ENCODE measurements at places on chromosomes 6 and 20.

DNA sequence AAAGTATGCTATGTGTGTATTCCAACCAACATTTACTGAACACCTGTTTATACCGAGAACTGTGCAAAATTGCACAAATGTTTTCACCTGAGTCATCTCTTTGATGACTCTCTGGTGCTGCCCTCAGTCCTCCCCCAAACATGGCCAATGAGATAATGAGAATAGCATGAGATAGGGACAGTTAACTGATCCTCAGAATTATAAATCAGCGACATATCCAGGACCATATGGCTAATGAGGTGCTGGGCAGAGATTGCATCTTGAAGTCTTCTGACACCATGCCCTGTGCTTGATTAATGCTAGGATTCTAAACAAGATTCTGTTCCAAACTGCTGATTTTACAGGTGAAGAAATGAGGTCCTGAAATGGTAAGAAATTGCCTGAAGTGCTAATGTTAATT, 13.0 kb downstream of the CLVS2 start:
- no peak for DNase-seq

GRCh38 chr6:144008120-144008811, at the start of gene PLAGL1:
Gene PLAGL1 (minus strand): TSS chr6:144008259. CDS start chr6:143948136, 60,123 bp downstream.
- peak; percentile 26 for DNase-seq

- DNase-seq, result no peak
Observed at GRCh38 chr20:24589815-24590177, 120.4 kb downstream of the SYNDIG1 start.

GRCh38 chr6:3782876-3783832, 31.6 kb upstream of the PXDC1 start:
- no peak for DNase-seq

DNA sequence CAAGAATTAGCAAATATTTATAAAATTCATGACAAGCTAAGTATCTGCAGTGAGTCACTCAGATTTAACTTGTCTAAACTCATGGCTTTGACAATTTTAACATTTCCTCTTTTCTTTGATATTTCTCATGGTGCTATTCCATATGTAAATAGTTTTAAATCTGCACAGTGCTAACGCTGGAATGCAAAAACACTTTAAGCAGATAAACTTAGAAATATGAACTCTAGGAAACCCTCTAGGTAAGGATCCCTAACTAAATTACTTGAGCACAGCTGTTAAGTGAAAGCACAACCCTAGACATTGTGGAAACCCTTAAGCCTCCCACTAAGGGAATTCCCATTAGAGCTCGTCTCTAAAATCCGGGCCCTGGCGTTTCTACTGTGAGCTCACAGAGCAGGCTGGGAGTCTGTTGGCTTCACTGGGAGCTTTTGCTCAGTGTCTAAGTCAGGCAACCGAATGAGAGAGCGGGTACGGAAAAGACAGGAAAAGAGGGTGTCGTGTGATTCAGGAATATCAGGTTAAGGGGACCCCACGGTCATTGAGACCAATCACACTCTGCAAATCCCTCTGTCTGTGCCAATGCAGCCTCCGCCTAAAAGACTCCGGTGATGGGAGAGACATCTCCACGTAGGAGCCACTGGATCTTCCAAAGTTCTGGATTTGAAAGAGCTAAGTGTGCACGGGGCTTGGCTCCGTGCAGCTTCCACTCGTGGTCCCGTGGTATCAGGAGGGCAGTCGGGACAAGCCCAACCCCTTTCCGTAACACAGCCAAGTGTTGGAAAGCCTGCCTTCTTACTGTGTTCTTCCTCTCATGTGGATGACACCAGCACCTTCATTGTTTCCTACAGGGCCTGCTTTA, 112.3 kb upstream of the RPS6KA2 start:
- DNase-seq, result no peak

GRCh38 chr6:142321451-142321850, 19.6 kb downstream of the ADGRG6 start:
- no peak for DNase-seq

DNA sequence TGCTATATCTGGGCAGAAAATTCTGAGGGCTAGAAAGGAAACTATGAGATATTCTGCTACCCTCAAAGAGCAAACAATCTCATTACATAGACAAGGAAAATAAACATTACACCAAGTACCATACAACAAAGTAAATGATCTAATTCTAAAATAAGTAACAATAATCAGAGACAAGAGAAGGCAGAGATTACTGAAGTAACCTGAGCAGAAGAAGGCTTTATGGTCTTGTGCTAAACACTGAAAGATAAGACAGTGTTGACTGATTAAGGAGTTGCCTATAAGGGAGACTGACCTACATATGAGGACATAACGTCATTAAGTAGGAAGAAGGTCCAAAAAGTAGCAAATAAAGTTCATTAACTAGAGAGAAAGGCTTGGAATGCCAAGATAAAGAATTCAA, 134.2 kb downstream of the MTFR2 start:
- no peak for DNase-seq

- no peak for DNase-seq
Observed at GRCh38 chr6:75931011-75931680, 141.3 kb downstream of the IMPG1 start.

DNA sequence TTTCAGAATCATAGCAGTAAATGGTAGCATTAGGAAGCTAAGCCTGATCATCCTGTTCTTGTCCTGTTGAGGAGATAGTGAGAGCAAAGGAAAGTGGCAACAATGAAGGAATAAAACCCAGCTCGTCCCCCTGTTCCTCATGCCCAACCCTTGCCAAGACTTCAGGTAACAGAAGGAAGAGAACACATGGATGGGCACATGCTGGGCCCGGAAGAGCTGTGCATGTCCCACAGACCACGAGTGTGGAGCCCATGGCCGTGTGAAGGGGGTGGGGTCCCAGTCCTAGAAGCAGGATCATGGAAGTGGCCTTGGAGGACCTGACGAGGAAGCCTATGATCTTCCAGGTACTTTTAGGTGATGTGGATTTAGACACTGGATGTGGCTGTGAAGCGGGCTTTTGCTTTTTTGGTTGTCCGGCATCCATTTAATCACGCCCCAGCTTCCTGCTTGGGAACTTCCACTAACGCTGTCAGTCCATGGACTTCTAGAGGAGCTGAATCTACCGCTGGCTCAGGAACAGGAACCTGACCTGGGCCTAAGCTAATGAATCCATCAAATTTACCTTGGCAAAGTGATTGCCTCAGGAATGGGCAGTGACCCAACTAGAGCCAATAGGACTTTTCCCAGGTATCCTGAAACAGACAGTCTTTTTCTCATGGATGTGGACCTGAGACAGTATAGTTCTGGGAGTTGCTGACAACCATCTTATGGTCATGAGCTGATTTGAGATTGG, 79.3 kb upstream of the ARMC2 start:
- DNase-seq, result no peak

GRCh38 chr6:136491754-136492153, 58.5 kb downstream of the MAP7 start:
- DNase-seq, result no peak

- DNase-seq, result peak; percentile 96
Observed at GRCh38 chr20:2137552-2138201, 36.0 kb downstream of the STK35 start.

GRCh38 chr6:107114213-107114925, 946 bp downstream of the BEND3 start:
- no peak for DNase-seq

DNA sequence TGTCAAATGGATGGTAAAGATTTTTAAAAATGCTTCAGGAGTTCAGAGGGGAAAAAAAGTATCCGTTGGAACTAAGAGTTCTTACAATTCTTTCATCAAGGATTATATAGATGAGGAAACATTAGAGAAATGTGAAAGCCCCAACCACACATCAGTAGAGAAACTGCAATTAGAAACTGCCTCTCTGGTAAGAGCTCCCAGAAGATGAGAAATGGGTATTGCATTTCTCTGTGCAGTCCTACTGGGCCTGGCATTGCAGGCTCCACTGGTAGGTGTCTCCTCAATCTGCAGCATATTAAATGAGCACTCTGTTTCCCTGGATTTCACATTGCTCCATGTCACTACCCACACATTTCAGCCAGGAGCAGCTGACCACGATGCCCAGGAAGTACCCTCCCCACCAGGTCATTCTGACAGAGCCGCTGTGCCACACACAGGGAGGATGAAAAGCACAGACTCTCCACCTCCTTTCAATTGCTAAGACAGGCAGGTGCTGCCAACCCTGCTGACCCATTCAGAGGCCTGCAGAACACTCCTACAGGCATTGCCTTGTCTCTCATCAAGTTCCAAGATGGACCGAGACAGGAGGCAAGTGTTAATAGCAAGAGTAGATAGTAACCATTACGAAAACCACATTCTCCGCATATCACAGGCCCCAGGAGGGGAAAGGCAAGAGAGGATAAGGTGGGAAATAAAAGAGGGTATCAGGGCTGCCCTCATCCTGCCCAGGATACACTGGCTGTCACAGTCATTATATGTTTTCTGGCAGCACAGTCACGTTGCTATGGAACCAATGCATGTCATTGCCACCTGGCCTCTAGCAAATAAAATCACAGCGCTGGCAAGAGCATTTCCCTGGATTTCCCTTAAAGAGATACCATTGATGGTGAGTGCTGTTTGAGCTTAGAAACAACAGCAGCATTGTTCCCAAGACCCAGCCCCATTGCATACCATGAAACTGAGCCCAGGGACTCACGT, 241.7 kb downstream of the ATXN1 start:
- no peak for DNase-seq

DNA sequence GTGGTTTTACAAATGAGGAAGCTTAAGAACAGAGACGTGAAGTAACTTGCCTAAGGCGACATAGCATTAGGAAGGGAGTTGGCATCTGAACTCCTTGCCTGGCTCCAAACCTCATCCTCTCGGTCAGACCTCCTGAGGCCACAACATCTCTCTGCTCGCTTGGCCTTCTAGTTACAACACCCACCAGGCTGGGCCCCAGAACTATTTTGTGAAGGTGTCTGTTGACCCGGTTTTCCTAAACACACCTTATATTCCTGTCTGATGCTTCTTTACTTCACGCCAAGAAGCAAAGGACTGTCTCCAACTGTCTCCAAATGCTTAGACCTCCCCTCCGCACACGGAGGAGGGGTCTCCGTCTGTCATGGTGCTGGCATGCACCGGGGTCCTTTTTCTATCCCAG, 326.6 kb downstream of the THBS2 start:
- no peak for DNase-seq

DNA sequence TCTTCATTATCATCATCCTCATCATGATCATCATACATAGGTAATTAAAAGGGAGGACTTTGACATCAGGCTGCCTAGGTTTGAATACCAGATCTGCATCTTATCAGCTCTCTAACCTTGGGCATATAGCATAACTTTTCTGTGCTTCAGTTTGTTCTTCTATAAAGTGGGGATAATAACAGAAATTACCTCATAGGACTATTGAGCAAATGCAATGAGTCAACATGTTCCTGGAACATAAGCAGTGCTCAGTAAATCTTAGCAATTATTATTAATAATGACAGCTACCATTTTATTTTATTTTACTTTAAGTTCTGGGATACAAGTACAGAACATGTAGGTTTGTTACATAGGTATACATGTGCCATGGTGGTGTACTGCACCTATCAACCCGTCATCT, 7.2 kb downstream of the C20orf202 start:
- DNase-seq, result no peak

DNA sequence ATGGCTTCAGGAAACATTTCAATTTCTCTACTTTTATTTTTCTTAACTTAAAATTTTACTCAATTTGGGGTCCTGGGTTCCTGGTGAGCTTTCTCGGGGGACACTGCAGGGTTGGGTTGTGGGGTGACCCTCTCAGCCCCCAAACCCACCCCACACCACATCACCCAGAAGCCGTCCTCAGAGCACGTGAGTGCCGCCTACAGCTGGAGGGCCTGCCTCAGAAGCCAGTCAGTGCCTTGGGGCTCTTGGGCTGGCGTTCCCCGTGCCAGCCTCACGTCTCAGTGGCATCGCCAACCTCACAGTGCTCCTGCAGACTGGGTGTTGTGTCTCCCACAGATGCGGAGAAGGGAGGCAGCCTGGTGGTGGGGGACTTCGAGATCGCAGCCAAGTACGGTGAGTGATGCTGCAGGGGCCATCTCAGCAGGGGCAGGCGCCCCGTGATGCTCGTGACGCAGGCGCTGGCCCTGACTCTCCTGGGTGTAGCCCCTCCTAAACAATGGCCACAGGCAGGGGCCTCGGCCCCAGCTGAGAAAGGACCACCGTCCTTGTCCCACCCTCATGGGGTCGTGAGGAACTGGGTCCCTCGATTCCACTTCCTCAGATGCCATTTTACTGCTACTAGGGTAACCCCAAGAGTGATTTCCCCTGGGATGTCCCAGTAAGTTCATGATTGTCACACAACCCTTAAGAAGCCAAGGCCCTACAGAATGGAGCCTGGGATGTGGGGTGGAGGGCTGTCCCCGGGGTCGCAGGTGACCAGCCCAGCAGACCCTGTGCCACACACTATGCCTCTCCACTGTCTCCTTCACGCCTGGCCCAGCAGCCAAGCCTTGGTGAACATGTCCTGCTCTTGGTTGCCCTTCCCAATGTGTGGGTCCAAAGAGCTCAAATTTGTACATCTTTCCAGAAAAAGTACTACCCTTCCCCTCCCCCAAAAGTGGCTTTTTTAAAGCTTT, 23.8 kb upstream of the PYGB start:
- no peak for DNase-seq

DNA sequence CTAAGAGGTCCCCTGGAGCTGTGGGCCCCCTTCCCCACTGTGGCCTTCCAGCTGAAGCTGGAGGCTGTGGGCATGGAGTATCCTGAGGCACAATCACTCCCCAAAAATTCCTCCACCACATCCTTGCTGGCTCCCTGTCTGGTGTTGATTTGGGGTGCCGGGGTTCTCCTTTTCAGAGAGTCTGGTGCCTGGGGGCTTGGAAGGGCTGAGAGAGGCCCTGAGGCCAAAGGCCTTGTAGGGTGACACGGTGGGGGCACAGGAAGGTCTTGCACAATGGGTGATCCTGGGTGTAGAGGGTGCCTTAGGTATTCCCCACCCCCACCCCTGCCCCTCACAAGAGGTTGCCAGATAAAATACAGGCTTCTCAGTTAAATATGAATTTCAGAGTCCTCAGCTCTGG, 33.2 kb upstream of the VEGFA start:
- no peak for DNase-seq

DNA sequence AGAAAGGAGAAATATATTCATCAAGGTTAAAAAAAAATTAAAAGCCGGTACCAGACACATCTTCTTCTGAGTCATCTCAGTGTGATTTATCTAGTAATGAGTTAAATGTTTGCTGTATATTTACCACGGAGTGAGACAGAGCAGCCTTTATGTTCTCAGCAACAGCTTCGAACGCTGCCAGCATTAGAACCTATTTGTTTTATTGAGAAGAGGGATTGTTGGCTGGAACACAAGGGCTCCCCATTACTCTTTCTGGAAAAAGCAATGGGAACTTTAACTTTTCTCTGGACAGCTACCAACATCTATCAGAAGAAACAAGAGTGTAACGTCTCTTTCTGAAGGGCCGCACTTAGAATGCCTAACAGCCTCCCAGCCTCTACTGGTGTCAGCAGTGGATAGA, 105.3 kb upstream of the TAB2 start:
- DNase-seq, result no peak

Measured in HS-5 (cell line).